ENCODE measurements at places on chromosomes 12 and 14. TPM values are rescaled to one million over a fixed set of nuclear protein-coding genes. Genes with fewer than 3 reads are reported as not detected.

Gene TMEM119
- not detected for polyA plus RNA-seq

Gene GALNT4
- polyA plus RNA-seq: 3.6 TPM

DNA sequence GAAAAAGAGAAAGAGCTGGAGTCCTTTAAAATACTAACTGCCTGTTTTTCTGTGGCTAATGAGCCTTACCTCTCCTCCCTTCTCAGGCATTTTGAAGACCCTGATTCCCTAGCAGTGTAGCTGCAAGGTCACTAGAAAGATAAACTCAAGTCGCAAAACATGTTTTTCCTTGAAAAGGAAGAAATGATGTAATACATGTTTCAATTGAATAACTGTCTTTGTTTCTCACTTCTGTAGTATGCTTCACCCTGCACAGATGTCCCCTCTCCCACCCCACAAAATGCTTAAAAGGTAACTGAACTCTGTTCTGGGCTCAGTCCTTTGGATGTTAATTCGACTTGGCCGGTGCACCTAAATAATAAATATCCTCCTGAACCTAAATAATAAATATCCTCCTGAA is 1350.3 kb downstream of the TMEM121 start:
- no peak for DNase-seq
- peaks cover 13% of the 10 kb centered on the region for H3K4me1 ChIP-seq
- no peaks in the 10 kb centered on the region for H3K36me3 ChIP-seq
- H3K27ac ChIP-seq: no peak overlapping the region
- H3K27me3 ChIP-seq: peaks cover 4% of the 10 kb centered on the region
- no peak overlapping the region for H3K4me3 ChIP-seq

GRCh38 chr14:102481791-102482238 is 27.8 kb downstream of the ANKRD9 start:
- DNase-seq: no peak
- peaks cover 4% of the 10 kb centered on the region for H3K4me1 ChIP-seq
- no peak overlapping the region for H3K4me3 ChIP-seq
- no peak overlapping the region for H3K27ac ChIP-seq
- peaks cover 7% of the 10 kb centered on the region for H3K36me3 ChIP-seq

- DNase-seq: no peak
- no peaks in the 10 kb centered on the region for H3K4me1 ChIP-seq
- H3K27me3 ChIP-seq: peaks cover 3% of the 10 kb centered on the region
- no peak overlapping the region for H3K27ac ChIP-seq
- H3K4me3 ChIP-seq: no peak overlapping the region
Measured at GRCh38 chr14:39853441-39853840, 421.2 kb upstream of the FBXO33 start.

GRCh38 chr12:26822026-26822425 is 11.0 kb downstream of the ITPR2 start:
- H3K4me1 ChIP-seq: peaks cover 40% of the 10 kb centered on the region
- H3K4me3 ChIP-seq: no peak overlapping the region
- no peaks in the 10 kb centered on the region for H3K27me3 ChIP-seq
- DNase-seq: no peak
- no peaks in the 10 kb centered on the region for H3K36me3 ChIP-seq

- peaks cover 11% of the 10 kb centered on the region for H3K36me3 ChIP-seq
- H3K27me3 ChIP-seq: peaks cover 7% of the 10 kb centered on the region
- DNase-seq: no peak
- H3K27ac ChIP-seq: peak overlapping the region; percentile 32
- peaks cover 35% of the 10 kb centered on the region for H3K4me1 ChIP-seq
- peak overlapping the region; percentile 59 for H3K4me3 ChIP-seq
Measured at GRCh38 chr12:66132408-66132807, 1.9 kb upstream of the LLPH start.

All from immature natural killer cell (primary cell).